ENCODE measurements at places on chromosomes 12 and 14.
A peak's percentile ranks its signal among the peaks of the same experiment; 100 is the strongest.

DNA sequence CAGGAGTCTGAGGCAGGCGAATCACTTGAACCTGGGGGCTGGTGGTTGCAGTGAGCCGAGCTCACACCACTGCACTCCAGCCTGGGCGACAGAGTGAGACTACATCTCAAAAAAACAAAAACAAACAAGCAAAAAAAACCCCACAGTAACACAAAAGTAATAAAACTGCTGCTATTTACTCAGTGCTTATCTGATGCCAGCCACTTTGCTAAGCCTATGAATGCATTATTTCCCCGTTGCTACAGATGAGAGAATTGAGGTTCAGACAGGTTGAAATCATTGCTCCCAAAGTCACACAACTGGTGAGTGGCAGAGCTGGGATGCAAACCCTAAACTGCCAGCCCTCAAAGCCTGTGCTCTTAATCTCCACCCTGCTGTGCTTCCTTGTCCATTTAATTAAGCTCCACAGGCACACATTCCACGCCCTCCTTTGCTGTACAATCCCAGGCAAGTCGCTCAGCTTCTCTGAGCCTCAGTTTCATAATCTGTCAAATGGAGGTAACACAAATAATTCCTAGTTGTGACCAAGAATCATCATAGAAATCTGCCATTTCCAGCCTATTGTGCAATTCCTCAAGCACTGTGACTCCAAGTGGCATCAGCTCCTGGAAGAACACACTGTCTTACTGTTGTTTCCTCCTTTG, 5.7 kb upstream of the OAS3 start:
- DNase-seq = no peak

DNA sequence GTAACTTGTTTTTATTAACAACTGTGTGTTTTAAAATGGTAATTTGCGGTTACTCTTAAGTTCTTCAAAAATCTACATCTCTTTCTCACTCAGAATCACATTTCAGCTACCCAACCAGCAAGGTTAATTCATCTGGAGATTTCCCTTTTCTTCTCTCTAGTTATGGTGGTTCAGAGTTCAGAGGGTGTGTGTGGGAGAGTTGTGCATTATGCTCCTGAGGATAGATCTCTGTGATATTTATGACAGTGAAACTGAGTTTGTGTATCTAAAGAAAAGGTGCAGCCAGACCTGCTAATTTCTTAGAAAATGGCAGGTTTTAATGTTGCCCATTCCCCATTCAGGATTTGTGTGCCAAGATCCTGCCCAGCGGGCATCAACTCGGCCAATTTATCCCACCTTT, 73.8 kb downstream of the TTLL5 start:
- DNase-seq = no peak

DNA sequence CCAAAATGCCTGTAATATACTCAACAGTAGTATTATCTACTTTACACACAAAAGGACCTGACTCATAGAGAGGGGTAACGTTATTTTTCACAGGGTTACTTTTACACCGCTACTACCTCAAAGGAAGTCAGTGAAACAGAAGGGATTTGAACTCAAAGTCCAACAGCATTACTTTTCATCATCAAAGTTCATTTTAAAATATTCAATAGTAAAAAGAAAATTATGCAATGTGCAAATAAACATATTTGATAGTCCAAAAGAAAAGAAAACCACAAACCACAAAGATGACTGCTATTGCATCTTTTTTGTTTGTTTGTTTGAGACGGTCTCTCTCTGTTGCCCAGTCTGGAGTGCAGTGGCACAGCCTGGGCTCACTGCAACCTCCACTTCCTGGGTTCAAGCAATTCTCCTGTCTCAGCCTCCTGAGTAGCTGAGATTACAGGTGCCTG, 15.5 kb downstream of the KIF21A start:
- no peak for DNase-seq

DNA sequence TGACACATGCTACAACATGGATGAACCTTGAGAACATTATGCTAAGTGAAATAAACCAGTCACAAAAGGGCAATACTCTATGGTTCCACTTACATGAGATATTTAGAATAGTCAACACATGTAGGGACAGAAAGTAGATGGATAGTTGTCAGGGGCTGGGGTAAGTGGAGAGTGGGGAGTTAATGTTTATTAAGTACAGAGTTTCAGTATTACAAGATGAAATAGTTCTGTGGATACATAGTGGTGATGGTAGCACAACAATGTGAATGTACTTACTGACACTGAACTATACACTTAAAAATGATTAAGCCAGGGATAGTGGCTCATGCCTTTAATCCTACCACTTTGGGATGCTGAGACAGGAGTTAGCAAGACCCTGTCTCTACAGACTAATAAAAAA, 8.7 kb downstream of the NUP107 start:
- DNase-seq = no peak

GRCh38 chr14:39974036-39974435, 541.8 kb upstream of the FBXO33 start:
- no peak for DNase-seq

GRCh38 chr14:95494456-95494855, 22.0 kb downstream of the SYNE3 start:
- no peak for DNase-seq

DNA sequence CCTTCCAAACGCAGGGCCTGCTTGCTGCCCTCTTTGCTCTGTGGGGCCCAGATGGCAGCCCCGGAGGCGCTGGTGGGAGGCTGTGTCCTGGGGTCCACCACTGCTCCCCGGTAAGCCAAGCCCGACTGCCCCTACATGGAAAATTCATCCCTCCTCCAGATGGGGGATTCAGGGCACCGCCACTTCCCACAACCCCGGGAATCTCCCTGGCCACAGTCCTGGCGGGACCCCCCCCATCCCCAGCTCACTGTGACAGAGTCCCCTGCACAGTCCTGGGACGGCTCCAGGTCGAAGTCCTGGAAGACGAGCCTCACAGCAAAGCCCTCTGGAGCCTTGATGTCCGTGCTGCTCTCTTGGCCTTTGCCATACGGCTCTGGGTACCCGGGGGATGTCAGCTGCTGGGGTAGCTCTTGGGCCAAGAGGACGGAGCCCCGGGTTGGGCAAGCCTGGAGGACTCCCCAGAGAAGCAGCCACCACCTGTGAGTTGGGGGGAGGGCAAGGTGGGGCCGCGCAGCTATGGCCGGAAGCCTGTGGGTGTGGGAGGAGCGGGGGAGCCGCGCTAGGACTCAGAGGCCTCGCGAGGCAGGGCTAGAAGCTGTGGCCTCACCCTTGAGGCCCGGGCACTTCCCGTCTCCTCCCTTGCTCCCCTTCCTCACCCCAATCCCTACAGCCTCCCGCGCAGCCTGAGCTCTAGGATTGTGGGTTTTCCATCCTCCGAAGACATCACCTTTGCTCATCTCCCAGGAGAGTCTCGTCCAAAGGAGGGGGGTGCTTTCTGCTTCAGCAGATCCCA, 815 bp downstream of the C1RL start:
- peak; percentile 52 for DNase-seq

GRCh38 chr14:71555654-71556559, 376.3 kb upstream of the RGS6 start:
- peak; percentile 26 for DNase-seq

DNA sequence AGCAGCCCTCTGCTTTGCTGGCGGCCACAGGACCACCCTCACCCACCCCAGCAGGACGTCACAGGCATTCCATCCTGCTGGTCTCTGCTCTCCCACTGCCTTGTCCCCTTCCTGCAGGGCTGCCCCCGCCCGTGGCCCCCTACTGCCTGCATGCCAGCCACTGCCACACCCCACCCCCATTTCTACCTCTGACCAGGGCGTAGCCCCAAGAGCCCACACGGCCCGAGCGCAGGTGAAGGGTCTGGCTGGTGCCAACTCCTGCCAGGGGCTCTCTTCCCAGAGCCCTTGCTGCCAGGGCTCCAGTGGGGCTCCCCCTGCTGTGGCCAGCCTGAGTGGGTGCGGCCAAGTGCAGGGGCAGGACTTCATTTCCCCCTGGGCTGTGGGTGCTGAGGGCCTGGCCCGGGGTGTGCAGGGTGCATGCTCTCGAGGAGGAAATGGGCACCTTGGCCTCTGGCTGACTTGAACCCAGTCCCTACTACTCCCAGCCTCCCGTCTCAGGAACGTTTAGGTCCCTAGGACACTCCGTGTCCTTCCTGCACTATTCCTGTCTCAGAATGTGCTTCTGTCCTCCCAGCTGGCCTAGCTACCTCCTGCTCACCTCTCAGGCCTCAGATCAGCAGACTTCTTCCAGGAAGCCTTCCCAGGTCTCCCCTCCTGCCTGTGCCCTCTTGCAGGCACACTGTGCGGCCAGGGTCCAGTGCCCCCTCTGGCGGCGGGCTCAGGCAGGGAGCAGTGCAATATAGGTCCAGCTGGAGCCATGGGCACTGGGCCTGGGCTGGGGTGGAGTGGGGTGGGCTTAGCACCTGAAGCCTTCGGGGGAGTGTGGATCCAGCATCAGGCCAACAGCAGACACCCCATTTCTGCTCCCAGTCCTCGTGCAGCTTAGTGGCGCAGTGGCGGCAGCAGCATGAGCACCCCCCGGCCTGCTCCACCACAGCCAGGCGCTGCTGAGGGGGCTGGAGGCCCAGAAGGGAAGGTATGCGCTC, 1.4 kb downstream of the LBHD2 start:
- no peak for DNase-seq

GRCh38 chr14:23006188-23006534, 3.8 kb downstream of the C14orf93 start:
- no peak for DNase-seq

DNA sequence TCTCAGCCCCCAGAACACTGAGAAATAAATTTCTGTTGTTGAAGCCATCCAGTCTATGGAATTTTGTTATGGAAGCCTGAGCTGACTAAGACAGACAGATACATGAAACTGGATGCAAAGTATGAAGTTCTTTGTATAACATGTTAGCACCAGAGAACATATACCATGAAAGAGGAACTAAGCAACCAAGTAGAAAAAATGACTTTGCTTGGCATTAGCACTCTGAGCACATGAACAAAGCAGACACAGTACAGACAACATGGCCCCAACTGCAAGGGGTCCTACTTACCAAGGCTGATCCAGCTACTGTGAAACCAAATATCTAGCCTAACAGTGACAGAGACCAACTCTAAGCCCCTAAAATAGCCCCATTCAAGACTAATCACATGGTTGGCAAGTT, 13.8 kb downstream of the EXOC5 start:
- no peak for DNase-seq

DNA sequence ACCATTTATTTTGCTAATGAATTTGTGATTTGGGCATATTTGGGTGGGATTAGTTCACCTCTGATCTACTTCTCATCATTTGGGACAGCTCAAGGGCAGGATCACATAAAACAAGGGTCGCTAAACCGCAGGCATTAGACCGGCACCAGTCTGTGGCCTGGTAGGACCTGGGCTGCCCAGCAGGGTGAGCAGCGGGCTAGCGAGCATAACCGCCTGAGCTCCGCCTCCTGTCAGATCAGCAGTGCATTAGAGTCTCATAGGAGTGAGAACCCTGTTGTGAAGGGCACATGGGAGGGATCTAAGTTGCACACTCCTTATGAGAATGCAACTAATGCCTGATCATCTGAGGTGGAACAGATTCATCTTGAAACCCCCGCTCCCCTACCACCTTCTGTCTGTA, 785.3 kb downstream of the TRHDE start:
- no peak for DNase-seq

DNA sequence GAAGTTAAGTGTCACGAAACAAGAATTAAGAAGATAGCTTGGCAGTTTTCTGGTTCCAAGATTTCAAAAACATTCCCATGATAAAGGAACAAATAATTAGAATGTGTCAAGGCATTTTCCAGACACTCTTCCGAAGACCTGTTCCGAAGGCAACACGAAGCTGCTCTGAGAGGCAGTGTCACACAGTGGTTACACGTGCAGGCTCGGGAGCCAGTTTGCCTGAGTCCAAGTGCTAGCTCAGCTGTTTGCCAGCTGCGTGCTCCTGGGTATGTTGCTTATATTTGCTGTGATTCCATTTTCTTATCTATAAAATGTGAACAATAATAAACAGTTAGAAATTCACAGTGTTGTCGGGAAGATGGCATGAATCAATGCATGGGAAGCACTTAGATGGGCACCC, 217.9 kb upstream of the GRIP1 start:
- no peak for DNase-seq

- no peak for DNase-seq
Observed at GRCh38 chr14:90627478-90627877, 188.8 kb downstream of the TTC7B start.

DNA sequence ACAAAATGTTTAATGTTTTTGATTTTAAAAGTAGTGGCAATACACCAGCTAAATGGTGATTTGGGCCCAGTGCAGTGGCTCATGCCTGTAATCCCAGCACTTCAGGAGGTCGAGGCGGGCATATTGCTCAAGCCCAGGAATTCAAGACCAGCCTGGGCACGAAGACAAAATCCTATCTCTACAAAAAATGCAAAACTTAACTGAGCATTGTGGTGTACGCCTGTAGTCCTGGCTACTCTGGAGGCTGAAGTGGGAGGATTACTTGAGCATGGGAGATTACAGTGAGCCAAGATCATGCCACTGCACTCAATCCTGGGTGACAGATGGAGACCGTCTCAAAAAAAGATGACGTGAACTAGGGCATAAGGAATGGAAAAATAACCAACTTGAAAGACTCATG, 4.7 kb downstream of the RPL36AL start:
- no peak for DNase-seq

GRCh38 chr12:3684449-3685051, 68.4 kb downstream of the CRACR2A start:
- no peak for DNase-seq

Data from activated CD4-positive, alpha-beta T cell treated with anti-CD3 and anti-CD28 coated beads for 1 hour (primary cell).